ENCODE measurements at places on chromosomes 13 and 19. TPM values are rescaled to one million over a fixed set of nuclear protein-coding genes. Genes with fewer than 3 reads are reported as not detected.

PNMA8C gene
- not detected for total RNA-seq

NCLN gene
- total RNA-seq = 71.4 TPM

OR10H1 gene
- not detected for total RNA-seq

TEX30 gene
- total RNA-seq = 5.8 TPM

C1QTNF9B gene
- total RNA-seq = not detected

C19orf73 gene
- 1.5 TPM for total RNA-seq

ZNF208 gene
- total RNA-seq = 6.3 TPM

IRGC gene
- total RNA-seq = not detected

TEKTIP1 gene
- total RNA-seq = 3.2 TPM

KLK14 gene
- total RNA-seq = not detected

OR7D2 gene
- total RNA-seq = 0.52 TPM

FAM216B gene
- total RNA-seq = not detected

ZNF471 gene
- total RNA-seq = 5.9 TPM

TLE6 gene
- total RNA-seq = 6.7 TPM

ZNF229 gene
- 3.0 TPM for total RNA-seq

LILRB2 gene
- total RNA-seq = 18.8 TPM

TMEM86B gene
- 4.3 TPM for total RNA-seq

ITGBL1 gene
- 43.6 TPM for total RNA-seq

ZNF729 gene
- total RNA-seq = not detected

SHISA7 gene
- total RNA-seq = not detected

GPC6 gene
- total RNA-seq = 8.4 TPM

PRKCG gene
- not detected for total RNA-seq

FGF22 gene
- 0.52 TPM for total RNA-seq

C1QTNF9 gene
- not detected for total RNA-seq

KLF1 gene
- not detected for total RNA-seq

LGI4 gene
- 6.7 TPM for total RNA-seq

IRS2 gene
- total RNA-seq = 43.8 TPM

CYP4F11 gene
- 3.5 TPM for total RNA-seq

LHFPL6 gene
- 80.0 TPM for total RNA-seq

PRSS57 gene
- total RNA-seq = not detected

RNF225 gene
- total RNA-seq = 0.55 TPM

LGALS14 gene
- not detected for total RNA-seq

ZNF284 gene
- 2.9 TPM for total RNA-seq

ZGLP1 gene
- 3.8 TPM for total RNA-seq

FUT6 gene
- total RNA-seq = 2.7 TPM

CEACAM19 gene
- 7.6 TPM for total RNA-seq

LTBP4 gene
- total RNA-seq = 430 TPM

OR4F17 gene
- total RNA-seq = not detected

SYNGR4 gene
- total RNA-seq = not detected

SPRED3 gene
- 1.6 TPM for total RNA-seq

UQCR11 gene
- total RNA-seq = 167 TPM

ZNF578 gene
- total RNA-seq = 1.5 TPM

SLC25A15 gene
- 5.8 TPM for total RNA-seq

MBD3L4 gene
- not detected for total RNA-seq

KIR3DL3 gene
- not detected for total RNA-seq

PTH2 gene
- not detected for total RNA-seq

CXCL17 gene
- total RNA-seq = 150 TPM

CD79A gene
- 1.4 TPM for total RNA-seq

DCT gene
- total RNA-seq = not detected

MEX3D gene
- total RNA-seq = 25.3 TPM

NCAN gene
- not detected for total RNA-seq

HIPK4 gene
- total RNA-seq = 0.64 TPM

C13orf42 gene
- total RNA-seq = not detected

MATK gene
- total RNA-seq = 22.6 TPM

NANOS3 gene
- not detected for total RNA-seq

MZF1 gene
- 44.3 TPM for total RNA-seq

ZNF575 gene
- 2.3 TPM for total RNA-seq

TLE2 gene
- total RNA-seq = 58.6 TPM
